ENCODE measurements at places on chromosomes 5 and 9. TPM values are rescaled to one million over a fixed set of nuclear protein-coding genes. Genes with fewer than 3 reads are reported as not detected.

- DNase-seq = peak; percentile 52
Observed at GRCh38 chr9:90340421-90340820, 302.2 kb downstream of the DIRAS2 start.

DNA sequence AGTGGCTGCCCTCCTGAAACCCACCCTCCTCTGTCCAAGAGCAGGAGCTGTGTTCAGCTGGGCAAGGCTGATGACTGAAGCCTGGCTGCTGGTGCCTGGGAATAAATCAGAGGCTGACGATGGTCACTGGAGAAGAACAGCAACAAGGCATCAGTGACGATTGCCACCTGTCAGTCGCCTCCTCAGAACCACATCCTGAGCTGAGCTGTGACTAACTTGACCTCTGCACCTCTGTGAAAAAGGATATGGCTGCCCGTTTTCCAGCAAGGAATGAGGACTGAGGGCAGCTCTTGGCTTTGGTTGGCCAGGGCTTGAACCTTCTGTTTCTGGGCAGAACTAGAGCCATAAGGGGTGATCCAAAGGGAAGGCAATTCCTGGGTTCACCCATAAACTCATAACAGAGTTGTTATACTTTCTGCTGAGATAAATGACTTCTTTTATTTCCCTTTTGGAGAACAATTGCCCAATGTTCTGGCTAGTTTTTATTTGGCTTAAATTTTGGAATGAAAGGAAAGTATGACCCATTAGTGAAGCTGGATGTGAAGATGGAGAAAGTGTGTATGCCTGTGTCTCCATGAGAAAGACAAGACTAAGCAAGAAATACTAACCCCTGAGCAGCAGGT lies 40.1 kb downstream of the TRIP13 start:
- DNase-seq = no peak

The GABRP gene
- 0.14 TPM for total RNA-seq

DNA sequence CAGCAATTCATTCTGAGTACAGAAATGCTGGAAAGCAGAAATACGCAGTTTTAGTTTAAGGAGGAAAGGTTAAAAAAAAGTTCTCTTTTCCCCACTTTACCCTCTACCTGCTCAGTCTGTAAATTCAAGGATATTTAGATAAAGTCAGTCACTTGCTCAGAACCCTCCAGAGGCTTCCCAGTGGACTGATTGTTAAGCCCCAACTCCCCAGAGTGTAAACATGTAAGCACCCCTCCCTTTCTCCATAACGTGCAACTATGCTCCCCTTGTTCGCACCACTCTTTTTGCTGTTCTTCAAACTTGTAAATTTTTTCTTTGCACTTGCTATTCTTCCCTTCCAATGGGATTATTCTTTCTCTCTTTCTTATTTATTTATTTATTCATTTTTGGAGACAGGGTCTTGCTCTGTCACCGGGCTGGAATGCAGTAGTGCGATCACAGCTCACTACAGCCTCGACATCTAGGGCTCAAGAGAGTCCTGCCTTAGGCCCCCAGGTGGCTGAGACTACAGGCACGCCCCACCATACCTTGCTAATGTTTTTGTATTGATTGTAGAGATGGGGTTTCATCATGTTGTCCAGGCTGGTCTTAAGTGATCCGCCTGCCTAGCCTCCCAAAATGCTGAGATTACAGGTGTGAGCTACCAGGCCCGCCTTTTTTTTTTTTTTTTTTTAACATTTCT lies 32.5 kb upstream of the ERBIN start:
- DNase-seq = no peak

GRCh38 chr9:33135470-33135958 lies 31.6 kb downstream of the B4GALT1 start:
- DNase-seq = no peak

DNA sequence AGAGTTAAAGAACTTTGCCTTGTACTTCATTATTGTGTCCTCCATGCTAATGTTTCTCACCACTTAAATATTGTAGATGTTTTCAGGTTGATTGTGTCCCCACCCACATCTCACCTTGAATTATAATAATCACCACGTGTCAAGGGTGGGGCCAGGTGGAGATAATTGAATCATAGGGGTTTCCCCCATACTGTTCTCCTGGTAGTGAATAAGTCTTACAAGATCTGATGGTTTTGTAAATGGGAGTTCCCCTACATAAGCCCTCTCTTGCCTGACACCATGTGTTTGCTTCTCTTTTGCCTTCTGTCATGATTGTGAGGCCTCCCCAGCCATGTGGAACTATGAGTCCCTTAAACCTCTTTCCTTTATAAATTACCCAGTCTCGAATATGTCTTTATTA lies 248.3 kb downstream of the FBXL7 start:
- DNase-seq = no peak

GRCh38 chr9:137412431-137412830 lies 10.5 kb downstream of the EXD3 start:
- no peak for DNase-seq

GRCh38 chr9:83920469-83920926 lies 734 bp downstream of the KIF27 start:
- DNase-seq = no peak

GRCh38 chr5:108810717-108811116 lies 63.0 kb downstream of the FER start:
- DNase-seq = no peak

GRCh38 chr5:112217843-112218579 lies 201.1 kb downstream of the EPB41L4A start:
- DNase-seq = no peak

DNA sequence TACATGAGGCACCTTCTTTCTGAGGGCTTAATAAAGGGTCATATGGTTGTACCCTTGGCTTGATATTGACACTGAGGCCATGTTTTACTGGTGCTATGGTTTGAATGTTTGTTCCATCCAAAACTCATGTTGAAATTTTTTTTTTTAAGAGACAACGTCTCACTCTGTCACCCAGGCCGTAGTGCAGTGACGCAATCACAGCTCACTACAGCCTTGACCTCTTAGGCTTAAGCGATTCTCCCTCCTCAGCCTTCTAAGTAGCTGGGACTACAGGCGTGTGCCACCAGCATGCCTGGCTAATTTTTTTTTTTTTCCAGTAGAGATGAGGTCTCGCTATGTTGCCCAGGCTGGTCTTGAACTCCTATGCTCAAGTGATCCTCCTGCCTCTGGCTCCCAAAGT lies 20.9 kb downstream of the FAM151B start:
- DNase-seq = no peak

DNA sequence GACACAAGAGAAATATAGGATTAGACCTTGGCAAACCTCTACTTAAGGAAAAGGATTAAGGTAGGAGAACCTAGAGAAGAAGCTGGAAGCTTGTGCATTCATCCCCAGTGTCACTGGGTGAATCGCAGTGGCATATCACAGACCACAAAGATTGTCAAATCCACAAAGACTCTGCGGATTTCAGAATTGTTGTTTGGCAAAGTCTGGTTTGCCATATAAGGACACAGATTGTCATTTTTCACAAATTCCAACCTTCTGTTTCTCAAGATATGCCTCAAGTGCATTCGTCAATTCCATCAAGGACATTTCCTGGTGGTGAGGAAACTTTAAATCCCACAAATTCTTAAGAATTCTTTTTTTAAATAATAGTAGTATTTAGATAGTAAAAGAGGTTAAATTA lies 395.1 kb upstream of the PAPPA start:
- no peak for DNase-seq

The FOXD4L6 gene
- not detected for total RNA-seq

The QRFP gene
- total RNA-seq = not detected

- DNase-seq = no peak
Observed at GRCh38 chr5:76479973-76480667, 77.0 kb downstream of the IQGAP2 start.

DNA sequence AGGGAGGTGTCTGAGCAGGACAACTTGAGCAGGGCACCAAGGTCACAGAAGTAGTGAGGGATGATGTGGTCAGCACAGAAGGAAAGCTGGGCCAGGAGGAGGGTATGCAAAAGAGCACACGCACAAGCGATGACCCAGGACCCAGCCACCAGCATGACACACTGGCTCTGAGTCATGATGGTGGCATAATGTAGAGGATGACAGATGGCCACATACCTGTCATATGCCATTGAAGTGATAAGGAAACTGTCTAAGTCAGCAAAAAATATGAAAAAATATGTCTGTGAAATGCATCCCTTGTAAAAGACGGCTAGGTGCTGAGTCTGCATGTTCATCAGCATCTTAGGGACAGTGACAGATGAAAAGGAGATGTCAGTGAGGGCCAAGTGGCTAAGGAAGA lies 380 bp downstream of the OR1J1 start:
- no peak for DNase-seq

- no peak for DNase-seq
Observed at GRCh38 chr9:29001006-29001405, 1427.7 kb upstream of the C9orf72 start.

The PCDHGA5 gene
- total RNA-seq = 0.58 TPM

The PDE8B gene
- total RNA-seq = 0.33 TPM

The STXBP1 gene
- 23.8 TPM for total RNA-seq

The DND1 gene
- 0.34 TPM for total RNA-seq

The PDLIM7 gene
- total RNA-seq = 551 TPM

DNA sequence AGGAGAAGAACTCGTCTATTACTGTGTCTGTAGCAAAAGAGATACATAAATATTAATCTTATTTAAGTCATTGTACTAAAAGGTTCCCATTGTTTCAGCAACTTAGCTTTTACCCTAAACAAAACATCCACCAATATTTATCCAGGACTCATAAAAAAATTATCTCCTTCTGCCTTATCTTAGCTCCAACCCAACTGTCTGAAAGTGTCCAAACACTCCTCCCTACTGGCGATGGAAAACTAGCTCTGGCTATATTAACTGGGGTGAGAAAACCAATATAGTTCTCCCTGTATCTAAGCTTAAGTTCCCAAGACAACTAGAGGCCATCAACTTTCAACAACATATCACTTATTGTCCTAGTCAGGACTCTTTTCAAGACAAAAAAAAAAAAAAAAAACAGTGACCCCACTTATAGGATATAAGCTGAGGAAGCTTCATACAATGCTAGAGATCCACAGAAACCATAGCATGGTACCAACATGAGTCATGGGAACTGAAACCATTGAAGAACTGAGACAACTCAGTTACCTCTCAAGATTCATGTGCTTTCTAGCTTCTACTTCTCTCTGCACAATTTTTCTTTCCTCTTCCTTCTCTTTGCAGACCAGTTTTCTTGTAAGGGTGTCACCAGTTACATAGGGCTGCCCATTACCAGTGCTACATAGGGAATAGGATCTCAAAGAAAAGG lies 150.7 kb upstream of the RASA1 start:
- no peak for DNase-seq

GRCh38 chr5:73615085-73615484 lies 10.9 kb upstream of the ARHGEF28 start:
- DNase-seq = no peak

The SEMA6A gene
- 6.3 TPM for total RNA-seq

DNA sequence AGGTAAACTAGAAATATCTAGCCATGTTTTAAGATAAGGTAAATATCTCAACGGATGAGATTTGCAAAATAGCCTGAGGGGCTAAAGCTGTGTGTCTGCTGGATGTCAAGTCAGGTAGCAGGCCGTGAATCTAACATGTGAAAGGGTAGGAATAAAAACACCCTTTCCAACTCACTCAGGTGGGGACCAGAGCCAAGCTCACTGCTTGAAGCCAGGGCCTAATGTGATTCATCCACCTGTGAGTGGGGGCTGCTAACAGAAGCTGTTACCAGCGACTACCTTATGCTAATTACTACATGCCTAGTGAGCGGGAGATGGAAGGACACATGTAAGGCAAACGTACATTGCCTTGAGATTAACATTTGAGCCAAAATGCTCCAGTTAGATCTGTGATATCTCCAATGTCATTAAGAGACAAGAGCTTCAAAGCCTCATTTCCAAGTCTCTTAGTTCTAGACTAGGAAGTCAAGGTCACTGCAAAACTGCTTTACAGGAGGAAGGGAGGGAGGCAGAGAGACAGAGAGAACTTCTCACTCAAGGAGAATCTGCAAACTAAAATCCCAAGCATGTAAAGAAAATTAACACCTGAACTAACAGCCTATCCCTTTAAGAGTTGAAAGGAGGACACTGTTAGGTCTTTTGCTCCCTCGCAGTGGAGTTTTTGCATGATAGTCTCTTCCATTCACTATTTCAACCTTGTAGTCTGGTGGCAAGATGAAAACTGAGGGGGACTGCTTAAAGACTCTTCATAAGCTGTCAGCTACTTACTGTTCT lies 141.6 kb upstream of the RPS23 start:
- DNase-seq = no peak

The GPR150 gene
- not detected for total RNA-seq

GRCh38 chr5:154878642-154879335 lies 20.4 kb downstream of the CNOT8 start:
- DNase-seq = no peak

DNA sequence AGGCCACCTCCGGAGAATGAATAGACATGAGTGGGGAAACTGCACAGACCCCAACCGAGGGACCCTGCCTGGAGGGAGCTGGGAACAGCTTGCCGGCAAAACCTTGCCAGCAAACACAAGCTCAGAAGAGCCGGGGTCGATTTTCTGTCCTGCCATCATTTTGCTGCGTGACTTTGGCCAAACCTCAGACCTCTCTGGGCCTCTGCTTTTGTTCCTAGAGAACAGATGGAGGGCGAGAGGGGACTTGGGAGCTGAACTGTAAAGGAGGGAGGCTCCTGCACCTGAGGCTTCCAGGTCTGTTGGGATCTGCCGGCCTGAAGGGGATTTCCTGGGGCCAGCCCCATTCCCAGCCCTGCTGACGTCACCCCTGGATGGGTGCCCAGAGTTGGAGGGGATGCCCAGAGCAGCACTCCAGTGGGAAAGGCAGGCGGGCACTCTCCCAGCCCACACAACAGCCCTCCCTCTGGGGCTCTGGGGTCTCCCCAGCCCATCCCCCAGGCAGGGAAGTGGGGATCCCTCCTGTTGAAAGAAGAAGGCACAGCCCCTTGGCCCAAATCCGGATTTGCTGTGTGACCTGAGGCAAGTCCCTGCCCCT lies 40.4 kb upstream of the SYNPO start:
- peak; percentile 68 for DNase-seq

DNA sequence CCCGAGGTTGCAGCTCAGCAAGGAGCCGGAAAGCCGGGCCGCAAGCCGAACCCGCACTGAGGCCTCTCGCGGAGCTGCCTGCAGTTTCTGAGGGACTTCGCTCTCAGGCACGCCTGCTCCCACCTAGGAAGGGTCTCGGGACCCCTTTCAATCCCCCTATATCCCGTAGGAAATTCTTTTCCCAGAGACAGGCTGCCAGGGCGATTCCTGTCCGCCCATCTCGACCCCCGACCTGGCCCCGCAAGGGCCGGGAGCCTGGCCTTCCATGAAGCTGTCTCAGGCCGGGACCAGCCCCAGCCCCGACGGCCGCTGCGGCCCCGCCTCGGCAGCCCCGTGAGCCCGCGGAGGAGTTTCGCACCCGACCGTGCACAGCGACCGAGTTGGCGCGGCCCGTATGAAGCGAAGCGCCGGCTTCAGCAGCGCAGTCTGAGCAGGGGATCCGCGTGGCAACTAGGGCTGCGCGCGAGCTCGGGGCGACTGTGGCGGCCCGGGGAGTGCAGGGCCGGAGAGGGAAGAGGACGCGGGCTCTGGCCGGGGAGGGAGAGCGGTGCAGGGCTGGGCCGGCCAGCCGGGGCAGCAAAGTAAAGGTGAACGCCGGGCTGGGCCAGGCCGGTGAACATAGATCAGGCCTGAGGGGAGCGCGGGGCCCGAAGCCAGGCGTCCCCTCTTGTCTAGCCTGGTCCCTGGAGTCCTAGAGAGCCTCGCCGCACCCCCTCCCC lies 977 bp upstream of the PRDM12 start:
- DNase-seq = no peak

The GFPT2 gene
- total RNA-seq = 4.0 TPM

The TAF1L gene
- total RNA-seq = not detected

- no peak for DNase-seq
Observed at GRCh38 chr9:93684161-93684765, 107.9 kb downstream of the PHF2 start.

GRCh38 chr9:28272127-28272526 lies 698.8 kb upstream of the C9orf72 start:
- DNase-seq = no peak

The WDR31 gene
- total RNA-seq = 3.0 TPM

Measured in kidney epithelial cell (primary cell).